ENCODE measurements at places on chromosomes 6 and 20.

DNA sequence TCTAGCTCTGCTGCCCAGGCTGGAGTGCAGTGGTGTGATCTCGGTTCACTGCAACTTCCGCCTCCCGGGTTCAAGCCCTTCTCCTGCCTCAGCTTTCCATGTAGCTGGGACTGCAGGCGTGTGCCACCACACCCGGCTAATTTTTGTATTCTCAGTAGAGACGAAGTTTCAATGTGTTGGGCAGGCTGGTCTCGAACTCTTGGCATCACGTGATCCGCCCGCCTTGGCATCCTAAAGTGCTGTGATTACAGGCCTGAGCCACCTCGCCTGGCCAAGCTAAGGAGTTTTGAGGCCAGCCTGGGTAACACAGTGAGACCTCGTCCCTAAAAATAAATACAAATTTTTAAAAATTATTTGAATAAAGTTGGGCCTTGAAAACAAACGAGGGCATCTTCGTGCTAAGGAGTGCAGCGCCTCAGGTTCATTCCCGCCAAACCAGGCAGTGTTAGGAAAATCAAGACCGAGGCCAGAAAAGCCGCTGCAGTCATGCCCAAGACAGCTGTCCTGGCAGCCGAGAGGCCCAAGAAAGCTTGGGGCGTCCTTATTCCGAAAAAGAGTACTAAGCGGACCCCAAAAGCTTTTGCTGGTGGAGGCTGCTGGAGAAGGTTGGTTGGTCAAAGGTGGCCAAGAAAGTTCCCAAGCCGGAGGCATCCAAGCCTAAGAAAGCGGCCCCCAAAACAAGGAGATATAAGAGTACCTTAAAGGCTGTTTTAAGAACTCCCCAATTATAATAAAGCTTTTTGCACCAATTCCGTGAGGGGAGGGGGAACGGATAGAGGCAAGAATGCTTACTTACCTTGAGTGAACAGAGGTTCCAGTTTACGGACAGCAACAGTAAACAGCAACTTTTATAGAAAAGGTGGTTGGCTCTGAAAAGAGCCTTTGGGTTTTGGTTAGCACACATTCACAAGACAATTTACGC lies 109.0 kb downstream of the HFE start:
- H3K4me1 ChIP-seq, result peaks cover 45% of the 10 kb centered on the region
- peak overlapping the region; percentile 93 for H3K27ac ChIP-seq

GRCh38 chr6:140538926-140539325 lies 1164.5 kb upstream of the CITED2 start:
- peaks cover 3% of the 10 kb centered on the region for H3K27me3 ChIP-seq
- no peaks in the 10 kb centered on the region for H3K4me1 ChIP-seq
- H3K36me3 ChIP-seq, result no peaks in the 10 kb centered on the region
- no peak overlapping the region for H3K27ac ChIP-seq
- no peak overlapping the region for H3K4me3 ChIP-seq

GRCh38 chr6:50124572-50124971 lies 74.8 kb upstream of the DEFB112 start:
- no peak overlapping the region for H3K27ac ChIP-seq
- H3K4me1 ChIP-seq, result no peaks in the 10 kb centered on the region
- DNase-seq, result no peak
- no peaks in the 10 kb centered on the region for H3K36me3 ChIP-seq

DNA sequence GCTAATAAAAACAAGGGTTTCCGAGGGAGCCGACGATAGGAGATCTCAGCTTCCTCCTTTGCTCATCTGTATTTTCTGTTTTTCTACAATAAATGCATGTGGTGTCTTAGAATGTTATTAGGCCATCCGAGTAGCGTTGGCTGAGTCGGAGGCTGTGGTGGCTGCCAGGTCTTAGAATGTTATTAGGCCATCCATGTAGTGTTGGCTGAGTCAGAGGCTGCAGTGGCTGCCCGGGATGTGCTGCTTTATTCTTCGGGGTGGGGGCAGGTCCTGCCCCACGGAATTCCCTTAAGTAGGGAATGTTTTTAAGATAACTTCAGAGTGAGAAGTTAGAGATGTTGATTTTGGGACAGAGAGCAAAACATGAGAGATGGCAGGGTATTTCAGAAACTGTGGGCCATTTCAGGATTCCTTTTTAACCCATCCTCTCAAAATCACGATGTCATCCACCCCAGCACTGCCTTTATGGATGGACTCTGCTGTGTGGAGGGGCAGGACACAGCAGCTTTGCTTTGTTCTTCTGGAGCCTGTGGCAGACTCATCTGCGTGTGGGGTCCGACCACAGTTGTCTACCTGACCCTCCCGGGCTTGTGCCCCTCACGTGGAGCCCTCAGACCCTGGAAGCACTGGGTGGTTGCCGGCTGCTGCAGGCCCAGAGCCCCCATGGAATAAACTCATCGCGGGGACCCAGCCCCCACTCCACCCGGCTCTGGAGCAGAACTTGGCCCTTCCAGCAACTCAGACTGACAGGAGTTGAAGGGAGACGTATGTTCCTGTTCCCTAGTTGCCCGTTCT lies 20.4 kb downstream of the OSBPL2 start:
- DNase-seq, result no peak
- H3K4me1 ChIP-seq, result peaks cover 3% of the 10 kb centered on the region
- H3K27ac ChIP-seq, result no peak overlapping the region
- no peak overlapping the region for H3K4me3 ChIP-seq
- H3K36me3 ChIP-seq, result peaks cover 7% of the 10 kb centered on the region

DNA sequence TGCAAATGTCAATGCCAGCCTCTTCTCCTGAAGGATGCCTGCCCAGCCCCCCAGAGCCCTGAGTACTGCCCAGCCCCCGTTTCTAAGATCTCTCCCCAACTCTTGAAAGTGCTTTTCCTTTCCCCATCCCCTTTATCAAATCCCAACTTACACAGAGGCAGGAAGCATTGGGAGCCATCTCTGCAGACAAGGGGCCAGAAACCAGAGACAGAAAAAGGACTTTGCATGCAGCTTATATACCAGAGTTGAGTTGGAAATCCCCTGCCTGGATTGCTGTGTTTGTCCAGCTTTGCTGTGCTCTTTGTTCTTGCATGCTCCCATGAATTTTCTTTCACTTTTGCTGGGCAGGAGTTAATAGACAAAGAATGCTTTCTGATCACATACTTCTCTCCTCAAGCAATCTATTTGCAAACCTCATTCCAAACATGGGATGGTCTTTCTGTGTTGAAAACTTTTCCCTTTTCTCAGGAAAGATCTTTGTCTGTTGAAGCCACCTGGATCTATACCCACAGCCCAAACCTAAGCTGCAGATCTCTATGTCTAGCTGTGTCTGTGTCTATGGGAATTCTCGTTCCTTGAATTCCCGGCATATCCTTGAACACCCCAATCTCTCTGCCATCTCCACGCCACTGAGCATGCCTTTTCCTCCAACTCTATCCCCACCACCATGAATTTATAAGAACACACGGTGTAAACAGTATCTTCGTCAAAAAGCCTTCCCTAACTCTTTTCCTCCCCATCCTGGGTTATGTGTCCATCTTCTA lies at the start of gene UBD:
TSS of gene UBD (minus strand) at position 209 of the 764 bp plus-strand sequence. CDS start at position 178, 31 bp downstream.
- H3K27me3 ChIP-seq, result peaks cover 52% of the 10 kb centered on the region
- DNase-seq, result no peak
- H3K36me3 ChIP-seq, result no peaks in the 10 kb centered on the region
- peaks cover 4% of the 10 kb centered on the region for H3K4me1 ChIP-seq

All from activated CD8-positive, alpha-beta T cell treated with anti-CD3 and anti-CD28 coated beads, Interleukin-2, amount 10 ng/mL, durations not matched to agents 7 days and 5 days (primary cell).